Stimulated activated CD4-positive, alpha-beta T cell treated with anti-CD3 and anti-CD28 coated beads, Interleukin-1b, Interleukin-23, amount 100 ng/mL, for 1 hour (primary cell): ENCODE measurements at places on chromosomes 12 and 14.

- DNase-seq: no peak
Measured at GRCh38 chr12:30155001-30155730, 371.4 kb upstream of the TMTC1 start.

GRCh38 chr14:69298131-69299071, 38.4 kb downstream of the GALNT16 start:
- no peak for DNase-seq

DNA sequence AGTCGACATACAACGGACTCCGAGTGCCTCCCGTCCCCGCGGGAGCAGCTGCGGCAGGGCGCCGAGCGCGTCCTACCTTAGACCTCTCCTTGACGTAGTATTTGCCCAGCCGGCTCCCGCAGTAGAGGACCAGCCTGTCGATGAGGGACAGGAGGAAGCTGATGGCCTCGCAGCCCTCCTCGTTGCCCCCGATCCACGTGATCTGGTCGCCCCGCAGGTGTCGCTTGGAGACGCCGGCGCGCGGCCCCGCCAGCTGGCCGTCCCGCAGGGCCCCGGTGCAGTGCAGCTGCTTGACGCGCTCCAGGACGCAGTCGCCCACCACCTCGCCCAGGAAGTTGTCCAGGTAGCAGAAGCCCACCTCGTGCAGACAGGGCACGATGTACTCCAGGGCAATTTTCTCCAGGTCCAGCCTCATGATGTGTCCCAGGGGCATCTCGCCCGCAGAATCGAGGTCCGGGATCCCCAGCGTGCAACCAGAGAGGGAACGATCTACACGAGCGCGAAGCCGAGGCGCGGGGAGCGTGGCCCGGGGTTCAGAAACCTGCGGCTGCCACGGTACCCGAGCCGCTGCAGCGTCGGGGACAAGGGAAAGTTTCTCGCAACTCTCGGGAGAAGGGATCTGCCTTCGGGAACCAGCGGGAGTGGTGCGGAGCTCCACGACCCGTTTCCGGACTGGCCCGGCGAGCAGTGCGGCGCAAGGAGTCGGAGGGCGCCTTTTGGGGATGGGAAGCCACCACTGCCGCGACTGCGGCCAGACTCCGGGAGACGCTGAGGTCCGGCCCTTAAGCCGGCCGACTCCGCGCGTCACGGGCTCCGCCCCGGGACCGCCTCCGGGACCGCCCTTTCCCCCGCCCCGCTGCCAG, at the start of gene EGLN3:
TSS of gene EGLN3 (minus strand) at position 755 of the 863 bp plus-strand sequence. CDS start at position 433, 322 bp downstream.
- DNase-seq: no peak

GRCh38 chr14:56274556-56274955, 156.3 kb downstream of the PELI2 start:
- no peak for DNase-seq

GRCh38 chr12:113030875-113031525, 25.5 kb upstream of the DTX1 start:
- no peak for DNase-seq

GRCh38 chr12:99004799-99005466, 359.8 kb downstream of the APAF1 start:
- no peak for DNase-seq

DNA sequence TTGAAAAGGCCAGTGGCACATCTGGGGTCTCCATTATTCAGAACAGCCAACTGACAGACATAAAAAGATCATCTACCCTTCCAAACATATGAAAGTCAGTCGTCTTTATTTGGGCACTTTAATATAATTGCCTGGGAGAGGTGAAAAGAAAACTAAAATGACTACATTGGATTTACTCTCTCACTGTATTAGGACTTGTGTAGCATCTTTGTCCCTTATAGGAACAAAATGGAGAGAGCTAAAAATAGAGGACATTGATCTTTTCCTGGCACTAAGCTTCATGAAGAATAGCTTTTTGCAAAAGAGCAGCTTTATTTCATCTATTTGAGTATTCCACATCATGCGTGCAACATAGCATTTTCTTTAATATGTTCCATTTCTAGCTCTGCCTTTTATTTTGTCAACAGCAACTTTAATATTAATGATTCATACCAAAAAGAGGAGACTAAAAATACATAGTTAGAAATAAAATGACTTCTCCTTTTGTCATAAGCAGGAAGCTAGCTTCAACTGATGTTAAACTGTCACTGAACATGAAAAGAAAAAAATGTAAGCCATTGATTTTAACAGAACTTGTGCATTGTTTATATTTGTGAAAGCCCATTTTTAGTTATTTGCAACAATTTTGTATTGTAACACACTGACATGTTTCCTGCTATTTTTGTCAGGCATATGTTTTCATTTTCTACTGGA, 254.6 kb downstream of the SEC23A start:
- no peak for DNase-seq

- no peak for DNase-seq
Measured at GRCh38 chr12:82015623-82016347, 256.6 kb upstream of the PPFIA2 start.

- no peak for DNase-seq
Measured at GRCh38 chr14:22314183-22314820, 274.7 kb downstream of the DAD1 start.

DNA sequence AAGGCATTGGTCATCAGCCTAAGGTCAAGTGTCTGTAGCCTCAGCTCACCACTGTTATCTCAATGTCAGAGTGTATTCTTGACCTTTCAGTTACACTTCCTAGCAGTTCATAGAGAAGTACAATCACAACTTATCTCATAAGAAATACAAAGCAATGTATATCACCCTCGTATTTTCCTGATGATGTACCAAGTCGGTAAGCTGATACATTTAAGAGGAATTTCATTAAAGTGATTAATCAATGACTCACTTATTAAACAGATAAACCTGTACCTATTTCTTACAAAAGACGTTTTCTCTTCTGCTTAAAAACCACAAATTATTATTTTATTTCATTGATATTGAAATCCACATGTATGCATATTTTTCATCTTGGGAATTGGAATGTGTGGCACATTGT, 3.9 kb upstream of the PRB3 start:
- DNase-seq: no peak

DNA sequence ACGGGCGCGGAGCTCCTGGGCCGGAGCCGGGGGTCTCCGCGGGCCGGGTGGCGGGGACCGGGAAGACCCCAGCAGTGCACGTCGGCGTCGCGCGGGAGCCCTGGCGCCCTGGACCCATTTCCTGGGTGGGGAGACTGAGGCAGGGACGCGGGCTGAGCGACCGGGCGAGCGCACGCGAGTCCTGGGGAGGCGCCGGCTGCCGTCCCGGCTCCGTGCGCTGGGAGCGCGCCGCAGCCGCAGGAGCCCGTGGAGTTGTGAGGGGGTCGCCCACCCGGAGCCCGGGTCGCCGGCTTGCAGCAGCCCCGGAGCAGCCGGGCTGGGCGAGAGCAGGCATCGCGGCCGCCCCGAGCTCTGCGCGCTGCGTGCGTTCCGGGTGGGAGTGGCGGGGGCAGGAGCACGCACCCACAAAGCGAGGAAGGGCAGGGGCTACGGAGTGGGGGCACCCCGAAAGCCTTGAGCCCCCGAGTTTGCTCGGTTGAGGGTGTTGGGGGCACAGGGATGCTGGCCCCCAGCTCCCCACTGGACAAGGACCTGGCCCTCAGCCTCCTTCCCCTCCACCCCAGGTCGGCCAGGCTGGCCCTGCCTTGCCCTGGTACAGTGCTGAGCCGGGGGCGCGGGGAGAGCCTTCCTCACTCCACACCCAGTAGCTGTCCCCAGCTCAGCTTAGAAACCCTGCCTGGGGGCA, 620 bp downstream of the MMP17 start:
- DNase-seq: no peak

- no peak for DNase-seq
Measured at GRCh38 chr12:122389677-122390076, 32.8 kb downstream of the CLIP1 start.

- DNase-seq: no peak
Measured at GRCh38 chr12:104353012-104353981, 49.8 kb downstream of the EID3 start.

DNA sequence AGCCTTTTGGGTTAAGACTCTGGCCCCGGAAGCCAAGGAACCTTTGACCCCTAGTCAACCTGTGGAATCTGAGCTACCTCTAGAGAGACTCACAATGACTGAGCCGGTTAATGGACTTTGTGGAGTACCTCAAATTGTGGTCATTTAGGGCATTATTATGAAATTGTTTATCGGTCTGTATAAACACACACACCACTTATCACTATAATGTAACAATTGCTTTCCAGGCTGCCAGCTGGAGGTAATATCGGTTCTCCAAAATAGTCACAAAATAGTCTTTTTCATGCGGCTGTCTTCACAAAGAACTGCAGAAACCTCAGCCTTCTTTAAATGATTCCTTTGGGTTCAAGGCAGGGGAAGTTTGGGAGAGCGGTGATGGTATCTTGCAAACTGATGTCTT, 144.2 kb downstream of the DACT1 start:
- no peak for DNase-seq

DNA sequence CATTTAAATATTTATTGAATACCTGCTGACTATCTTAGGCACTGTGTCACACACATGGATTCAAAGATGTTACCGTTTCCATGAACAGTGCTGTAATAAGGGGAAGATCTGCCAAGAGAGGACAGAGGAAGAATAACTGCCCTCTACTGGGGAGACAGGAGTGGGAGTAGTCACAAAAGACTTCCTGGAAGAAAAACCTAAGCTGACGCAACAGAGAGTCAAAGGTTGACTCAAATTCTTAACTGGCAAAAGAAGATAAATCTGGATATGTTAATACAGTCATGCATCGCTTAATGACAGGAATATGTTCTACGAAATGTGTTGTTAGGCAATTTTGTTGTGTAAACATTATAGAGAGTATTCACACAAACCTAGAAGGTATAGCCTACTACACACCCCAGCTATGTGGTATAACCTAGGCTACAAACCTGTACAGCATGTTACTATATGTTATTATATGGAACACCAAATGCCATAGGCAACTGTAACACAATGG, 51.5 kb downstream of the DCAF5 start:
- no peak for DNase-seq

DNA sequence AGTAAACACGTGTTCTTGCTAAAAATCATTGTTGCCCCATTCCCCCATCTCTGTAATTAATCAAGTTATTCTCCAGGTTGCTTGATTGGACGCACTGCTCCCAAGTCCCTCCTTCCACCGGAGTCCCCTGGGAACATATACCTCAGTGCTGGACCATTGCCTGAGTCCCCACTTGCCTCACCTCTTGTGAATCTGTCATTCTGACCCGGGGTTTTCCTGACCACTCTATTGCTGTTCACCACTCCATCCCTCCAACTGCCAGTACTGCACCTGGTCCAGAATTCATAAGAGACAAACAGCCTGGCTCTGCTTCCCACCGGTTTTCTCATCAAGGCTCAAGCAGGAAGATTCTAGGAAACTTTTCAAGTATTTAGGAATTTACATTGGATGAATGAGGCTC, 555.9 kb downstream of the VRK1 start:
- no peak for DNase-seq

- DNase-seq: no peak
Measured at GRCh38 chr14:29062976-29063375, 296.4 kb downstream of the FOXG1 start.

GRCh38 chr12:113955109-113955970, 10.8 kb downstream of the RBM19 start:
- no peak for DNase-seq

GRCh38 chr12:12081836-12082497, 11.2 kb downstream of the BCL2L14 start:
- DNase-seq: no peak

DNA sequence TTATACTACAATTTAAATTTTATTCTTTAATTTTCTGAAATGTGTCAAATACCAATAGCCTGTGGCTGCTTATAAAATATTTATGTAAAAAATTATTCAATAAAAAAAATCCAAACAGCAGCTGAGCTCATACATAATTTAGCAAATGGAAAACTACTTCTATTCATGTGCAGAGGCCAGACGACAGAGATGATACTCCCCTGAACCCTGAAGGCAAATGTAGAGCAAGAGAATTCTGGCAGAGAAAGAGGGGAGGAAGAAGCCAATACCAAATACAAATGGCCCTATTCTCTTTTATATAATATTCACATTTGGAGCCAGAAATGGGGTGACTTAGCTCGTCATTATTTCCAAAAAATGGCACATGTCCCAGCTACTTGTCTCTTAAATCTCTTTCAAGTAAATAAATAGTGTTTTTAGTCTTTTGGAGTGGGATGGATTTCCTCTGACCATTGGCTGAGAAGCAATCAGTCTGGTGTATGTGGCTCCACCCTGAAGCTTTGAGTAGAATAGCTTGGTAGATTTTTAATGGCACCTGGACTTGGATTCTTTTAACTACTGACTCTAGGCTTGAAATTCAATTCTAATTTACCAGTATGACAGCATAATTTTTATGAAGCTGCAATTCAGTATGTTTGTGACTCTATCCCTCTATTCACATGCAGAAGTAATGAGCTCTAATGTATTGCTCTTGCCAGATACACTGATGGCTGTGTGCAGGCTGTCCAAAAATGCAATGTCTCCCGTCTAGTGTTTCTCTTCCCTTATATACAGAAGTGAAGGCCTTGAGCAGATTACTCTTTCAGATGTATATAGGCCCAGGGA, 113.4 kb upstream of the SCAF11 start:
- DNase-seq: no peak

GRCh38 chr14:104130974-104131651, 7.3 kb upstream of the KIF26A start:
- no peak for DNase-seq

GRCh38 chr14:103805708-103806107, 41.7 kb downstream of the PPP1R13B start:
- no peak for DNase-seq

- DNase-seq: no peak
Measured at GRCh38 chr12:125271892-125272291, 206.7 kb downstream of the AACS start.

- DNase-seq: no peak
Measured at GRCh38 chr12:55901881-55902490, 25.7 kb downstream of the PYM1 start.
